A673 (cell line): ENCODE measurements at places on chromosomes 11 and 22.

- DNase-seq: no peak
These were observed 50.1 kb downstream of the ARHGEF12 start for GRCh38 chr11:120386318-120386717.

GRCh38 chr11:117933475-117933874 lies 4.3 kb upstream of the TMPRSS13 start:
- DNase-seq: no peak

- no peak for DNase-seq
These were observed 1485.4 kb downstream of the TBC1D22A start for GRCh38 chr22:48247829-48248228.

GRCh38 chr11:71988050-71988449 lies 10.7 kb upstream of the IL18BP start:
- DNase-seq: no peak

- DNase-seq: no peak
These were observed 193.7 kb downstream of the MIAT start for GRCh38 chr22:26851125-26851524.

DNA sequence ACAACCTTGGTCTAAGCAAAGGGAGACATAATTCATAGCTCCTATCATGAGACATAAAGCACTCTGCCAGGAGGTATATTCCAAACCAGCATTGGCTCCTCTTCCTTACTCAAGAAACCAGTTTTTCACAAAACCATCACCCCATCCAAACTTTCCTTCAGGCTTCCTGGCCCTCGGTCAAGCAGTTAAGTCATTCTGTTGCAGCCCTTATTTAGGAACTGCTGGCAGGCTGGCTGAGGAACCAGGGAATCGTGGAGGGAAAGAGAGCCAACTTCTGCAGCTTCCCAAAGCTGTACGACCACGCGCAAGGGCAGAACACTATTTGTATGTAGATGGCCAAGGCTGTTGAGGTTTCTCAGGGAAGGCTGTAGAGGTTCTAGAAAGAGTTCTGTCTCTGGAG lies 680 bp downstream of the IFT46 start:
- no peak for DNase-seq

DNA sequence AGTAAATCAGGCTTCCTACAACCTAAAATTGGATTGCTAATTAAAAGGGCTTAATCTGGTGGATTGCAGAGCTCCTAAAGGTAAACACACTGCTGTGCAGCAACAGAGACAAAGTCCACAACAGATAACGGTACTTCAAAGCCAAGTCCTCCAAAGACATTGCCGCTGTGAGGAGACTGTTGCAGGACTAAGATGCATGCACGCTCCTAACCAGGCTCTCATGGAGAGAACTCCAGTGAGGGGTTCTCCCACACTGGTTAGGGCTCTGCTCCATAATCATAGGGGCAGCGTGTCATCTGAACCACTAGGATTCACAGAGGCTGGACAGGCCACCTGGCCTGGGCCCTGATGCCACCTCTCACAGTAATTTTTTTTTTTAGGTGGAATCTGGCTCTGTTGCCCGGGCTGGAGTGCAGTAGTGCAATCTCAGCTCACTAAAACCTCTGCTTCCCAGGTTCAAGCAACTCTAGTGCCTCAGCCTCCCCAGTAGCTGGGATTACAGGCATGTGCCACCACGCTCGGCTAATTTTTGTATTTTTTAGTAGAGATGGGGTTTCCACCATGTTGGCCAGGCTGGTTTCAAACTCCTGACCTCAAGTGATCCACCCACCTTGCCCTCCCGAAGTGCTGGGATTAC lies 56.9 kb upstream of the ARFGAP3 start:
- no peak for DNase-seq
